Glutamatergic neuron (in vitro differentiated cells): ENCODE measurements at places on chromosomes 16 and 17. TPM values are rescaled to one million over a fixed set of nuclear protein-coding genes. Genes with fewer than 3 reads are reported as not detected.

- peaks cover 23% of the 10 kb centered on the region for H3K27me3 ChIP-seq
- DNase-seq = no peak
- H3K36me3 ChIP-seq = peaks cover 7% of the 10 kb centered on the region
- peaks cover 2% of the 10 kb centered on the region for H3K4me1 ChIP-seq
- H3K27ac ChIP-seq = no peak overlapping the region
Observed at GRCh38 chr16:85935974-85936760, 37.2 kb downstream of the IRF8 start.

DNA sequence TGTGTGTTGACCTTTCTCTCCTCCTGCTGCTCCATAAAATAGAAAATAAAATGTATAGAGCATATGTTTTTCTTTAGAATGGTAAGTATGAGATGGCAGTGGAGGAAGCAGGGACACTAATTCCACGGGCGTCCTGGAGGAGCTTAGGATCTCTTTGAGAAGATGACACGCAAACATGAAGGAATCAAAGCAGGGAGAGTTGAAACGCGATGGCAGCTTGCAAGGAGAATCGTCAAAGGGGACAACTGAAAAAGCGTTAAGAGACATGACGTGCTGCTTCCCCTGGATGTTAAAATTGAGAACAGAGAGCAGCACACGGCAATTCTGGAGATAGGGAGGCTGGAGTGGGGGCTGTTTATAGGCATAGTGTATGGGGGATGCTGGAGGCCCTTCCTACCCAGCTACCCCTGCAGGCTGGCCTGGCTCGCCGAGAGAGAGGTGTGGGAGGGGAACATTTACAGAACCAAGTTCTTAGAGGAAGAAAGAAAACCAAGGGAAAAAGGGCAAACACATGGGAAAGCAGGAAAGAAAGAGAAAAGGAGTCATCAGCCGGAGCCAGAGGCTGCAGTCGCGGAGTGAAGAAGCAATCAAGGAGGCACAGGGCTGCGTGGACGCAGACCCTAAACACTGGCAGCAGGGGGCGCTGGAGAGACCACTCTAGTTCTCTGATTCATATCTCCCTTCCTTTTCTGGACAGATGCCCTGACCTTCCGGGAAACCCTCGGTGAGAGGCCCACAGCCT is 55.8 kb downstream of the MYH13 start:
- no peak overlapping the region for H3K27ac ChIP-seq
- peak; percentile 78 for DNase-seq
- H3K4me1 ChIP-seq = no peaks in the 10 kb centered on the region
- H3K4me3 ChIP-seq = no peak overlapping the region
- H3K27me3 ChIP-seq = peaks cover 6% of the 10 kb centered on the region
- H3K36me3 ChIP-seq = no peaks in the 10 kb centered on the region

DNA sequence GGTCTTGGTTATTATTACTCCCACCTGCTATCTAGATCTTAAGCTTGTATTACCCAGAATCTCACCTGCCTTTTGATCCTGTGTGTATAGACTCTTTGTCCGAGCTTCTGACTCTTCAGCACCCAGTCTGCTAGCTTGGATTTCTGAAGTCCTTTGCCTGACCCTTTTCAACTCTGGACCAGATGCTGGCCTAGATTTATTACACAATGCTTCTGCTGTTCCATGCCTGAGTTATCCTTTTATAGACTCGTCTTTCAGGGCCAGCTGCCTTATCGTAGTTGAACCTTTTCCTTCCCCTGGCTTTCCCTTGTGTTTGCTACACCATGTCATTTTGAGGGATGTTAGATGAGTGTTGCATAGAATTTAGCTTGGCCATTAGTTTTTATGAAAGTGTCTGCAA is 32.6 kb downstream of the RHOT1 start:
- H3K27me3 ChIP-seq = peaks cover 8% of the 10 kb centered on the region
- peaks cover 24% of the 10 kb centered on the region for H3K36me3 ChIP-seq
- H3K4me1 ChIP-seq = no peaks in the 10 kb centered on the region
- no peak overlapping the region for H3K4me3 ChIP-seq
- no peak for DNase-seq
- H3K27ac ChIP-seq = no peak overlapping the region

DNA sequence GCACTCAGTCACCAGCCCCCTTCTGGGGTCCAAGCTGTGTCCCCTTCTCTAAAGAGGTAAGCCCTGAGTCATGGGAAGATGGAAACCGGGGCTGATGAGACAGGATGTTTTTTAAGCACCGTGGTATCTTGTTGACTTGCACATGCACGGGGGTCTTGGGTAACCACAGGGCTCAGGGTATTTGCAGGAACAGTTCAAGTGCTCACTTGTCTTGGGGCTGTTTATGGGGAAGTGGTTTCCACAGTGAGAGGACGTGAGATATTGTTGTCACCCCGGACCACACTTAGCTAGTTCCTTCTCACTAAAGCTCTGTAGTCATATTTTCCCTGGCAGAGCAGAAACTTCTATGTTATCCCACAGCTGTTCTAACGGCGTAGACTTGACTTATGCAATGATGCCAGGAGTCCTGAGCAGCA is 7.7 kb downstream of the CCL3L1 start:
- H3K27me3 ChIP-seq = peaks cover 9% of the 10 kb centered on the region
- H3K36me3 ChIP-seq = no peaks in the 10 kb centered on the region
- H3K4me3 ChIP-seq = no peak overlapping the region
- peak overlapping the region; percentile 83 for H3K27ac ChIP-seq

GRCh38 chr16:66087308-66087707 is 279.2 kb upstream of the CDH5 start:
- no peak overlapping the region for H3K27ac ChIP-seq
- no peaks in the 10 kb centered on the region for H3K27me3 ChIP-seq
- no peaks in the 10 kb centered on the region for H3K36me3 ChIP-seq
- no peak for DNase-seq

GRCh38 chr17:75592348-75593020 is 4.9 kb downstream of the MYO15B start:
- H3K4me1 ChIP-seq = no peaks in the 10 kb centered on the region
- DNase-seq = no peak
- H3K36me3 ChIP-seq = no peaks in the 10 kb centered on the region

GRCh38 chr17:46991617-46992016 is 12.6 kb upstream of the RPRML start:
- no peak overlapping the region for H3K4me3 ChIP-seq
- no peaks in the 10 kb centered on the region for H3K36me3 ChIP-seq
- peaks cover 8% of the 10 kb centered on the region for H3K27me3 ChIP-seq
- no peaks in the 10 kb centered on the region for H3K4me1 ChIP-seq
- H3K27ac ChIP-seq = no peak overlapping the region
- no peak for DNase-seq

GRCh38 chr17:4566785-4567184 is 6.4 kb upstream of the GGT6 start:
- peaks cover 4% of the 10 kb centered on the region for H3K4me1 ChIP-seq
- H3K36me3 ChIP-seq = no peaks in the 10 kb centered on the region
- H3K27ac ChIP-seq = no peak overlapping the region
- peaks cover 5% of the 10 kb centered on the region for H3K27me3 ChIP-seq

GRCh38 chr17:41416479-41416878 is 7.9 kb downstream of the KRT37 start:
- H3K27ac ChIP-seq = no peak overlapping the region
- peaks cover 2% of the 10 kb centered on the region for H3K27me3 ChIP-seq
- no peak for DNase-seq
- H3K4me1 ChIP-seq = peaks cover 4% of the 10 kb centered on the region
- H3K36me3 ChIP-seq = no peaks in the 10 kb centered on the region

TBC1D3G gene
- not detected for total RNA-seq

HYDIN gene
- total RNA-seq = 7.0 TPM

TP53TG3B gene
- total RNA-seq = not detected

TBX6 gene
- total RNA-seq = 0.86 TPM

KIF2B gene
- not detected for total RNA-seq
